CD4-positive, alpha-beta T cell treated with Interferon alpha-2 for 1 hour (primary cell): ENCODE measurements at places on chromosomes 3 and 15.

DNA sequence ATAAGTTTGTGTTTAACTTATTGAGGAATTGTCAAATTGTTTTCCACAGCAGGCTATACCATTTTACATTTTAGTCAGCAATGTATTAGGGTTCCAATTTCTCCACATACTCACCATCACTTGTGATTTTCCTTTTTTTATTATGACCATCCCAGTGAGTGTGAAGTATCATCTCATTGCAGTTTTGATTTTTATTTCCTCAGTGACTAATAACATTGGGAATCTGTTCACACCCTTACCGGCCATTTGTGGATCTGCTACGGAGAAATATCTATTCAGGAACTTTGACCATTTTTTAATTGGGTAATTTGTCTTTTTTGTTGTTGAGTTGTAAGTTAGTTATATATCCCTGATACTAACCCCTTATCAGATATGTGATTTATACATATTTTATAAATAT, 54.8 kb upstream of the LMCD1 start:
- no peak for DNase-seq

DNA sequence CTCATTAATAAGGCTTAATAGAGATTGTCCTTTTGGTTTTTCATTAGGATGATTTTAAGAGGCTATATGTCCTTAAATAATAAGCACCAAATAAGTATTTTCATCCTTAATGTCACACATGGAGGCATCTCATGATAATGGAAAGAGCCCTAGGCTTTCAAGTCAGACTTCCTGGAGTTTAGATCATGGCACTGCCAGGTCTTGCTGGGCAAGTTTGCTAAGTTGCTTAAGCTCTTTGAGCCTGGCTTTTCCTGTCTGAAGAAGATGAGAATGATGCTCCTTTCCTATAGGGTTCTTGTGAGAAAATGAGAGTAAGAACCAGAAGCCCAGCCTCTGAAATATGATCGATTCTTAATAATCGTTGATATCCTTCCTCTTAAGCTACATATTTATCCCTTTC, 23.4 kb upstream of the P2RY12 start:
- no peak for DNase-seq

- no peak for DNase-seq
Observed at GRCh38 chr15:47414207-47414606, 303.1 kb upstream of the SEMA6D start.

DNA sequence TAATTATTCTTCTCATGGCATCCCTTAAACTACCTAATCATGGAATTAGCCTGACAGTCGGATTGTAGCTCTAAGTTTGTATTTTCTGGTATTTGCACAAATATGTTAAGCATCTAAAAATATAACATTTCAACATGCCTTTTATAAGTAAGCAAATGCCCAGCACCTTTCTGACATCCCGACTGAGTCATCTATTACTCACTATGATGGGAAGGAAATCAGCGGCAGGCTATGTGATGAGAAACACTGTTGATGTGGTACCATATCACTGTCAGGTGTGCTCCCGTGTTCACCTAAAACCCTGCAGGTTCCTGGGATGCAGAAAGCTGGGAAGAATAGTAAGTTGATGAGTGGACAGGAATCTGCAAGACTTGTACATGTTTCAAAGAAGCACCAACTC, 367.8 kb upstream of the IL12A start:
- DNase-seq, result no peak

DNA sequence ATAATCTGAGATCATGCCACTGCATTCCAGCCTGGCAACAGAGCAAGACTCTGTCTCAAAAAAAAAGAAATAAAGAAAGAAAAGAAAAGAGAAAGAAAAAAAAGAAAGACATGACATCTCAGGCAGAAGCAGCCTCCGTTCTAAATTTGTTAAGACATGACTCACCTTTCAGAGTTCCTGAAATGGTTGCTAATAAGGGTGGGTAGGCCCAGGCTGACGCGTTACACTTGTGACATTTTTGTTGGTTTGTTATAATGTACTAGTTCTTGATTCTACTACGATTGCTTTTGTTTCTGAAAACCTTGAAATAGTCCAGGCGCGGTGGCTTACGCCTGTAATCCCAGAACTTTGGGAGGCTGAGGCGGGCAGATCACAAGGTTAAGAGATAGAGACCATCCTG, 21.0 kb downstream of the SLC25A20 start:
- DNase-seq, result no peak

- DNase-seq, result no peak
Observed at GRCh38 chr3:95514260-95514659, 1300.1 kb upstream of the EPHA6 start.

DNA sequence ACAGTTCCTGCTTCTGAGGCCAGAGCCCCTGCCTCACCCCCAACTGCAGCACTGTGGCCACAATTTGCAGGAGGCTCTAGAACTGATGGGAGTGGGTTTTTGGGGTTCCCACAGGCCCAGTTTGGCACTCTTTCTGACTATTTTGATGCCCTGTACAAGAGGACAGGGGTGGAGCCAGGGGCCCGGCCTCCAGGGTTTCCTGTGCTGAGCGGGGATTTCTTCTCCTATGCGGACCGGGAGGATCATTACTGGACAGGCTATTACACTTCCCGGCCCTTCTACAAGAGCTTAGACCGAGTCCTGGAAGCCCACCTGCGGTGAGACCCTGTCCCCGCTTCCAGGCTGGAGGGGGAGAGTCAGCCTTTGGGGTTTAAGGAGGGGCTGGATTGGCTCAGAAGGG, 6.9 kb downstream of the MAN2A2 start:
- no peak for DNase-seq

DNA sequence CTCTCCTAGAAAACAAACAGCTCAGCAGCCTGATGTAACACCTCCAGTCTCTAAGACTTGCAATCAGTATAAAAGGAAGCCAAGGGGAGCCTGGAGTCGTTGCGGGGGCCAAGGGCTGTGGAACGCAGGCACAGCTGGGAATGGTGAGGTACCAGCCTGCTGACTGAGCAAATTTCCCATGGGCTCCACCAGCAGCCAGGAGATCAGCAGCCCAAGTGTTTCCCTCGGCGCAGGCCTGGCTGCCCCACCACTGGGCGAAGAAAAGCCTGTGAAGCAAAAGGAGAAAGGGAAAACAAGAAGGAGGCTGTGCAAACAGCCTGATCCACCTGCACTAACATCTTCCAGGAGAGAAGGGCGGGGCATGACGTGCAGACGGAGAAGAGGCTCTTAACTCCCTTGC, 155.3 kb downstream of the SHQ1 start:
- DNase-seq, result no peak

DNA sequence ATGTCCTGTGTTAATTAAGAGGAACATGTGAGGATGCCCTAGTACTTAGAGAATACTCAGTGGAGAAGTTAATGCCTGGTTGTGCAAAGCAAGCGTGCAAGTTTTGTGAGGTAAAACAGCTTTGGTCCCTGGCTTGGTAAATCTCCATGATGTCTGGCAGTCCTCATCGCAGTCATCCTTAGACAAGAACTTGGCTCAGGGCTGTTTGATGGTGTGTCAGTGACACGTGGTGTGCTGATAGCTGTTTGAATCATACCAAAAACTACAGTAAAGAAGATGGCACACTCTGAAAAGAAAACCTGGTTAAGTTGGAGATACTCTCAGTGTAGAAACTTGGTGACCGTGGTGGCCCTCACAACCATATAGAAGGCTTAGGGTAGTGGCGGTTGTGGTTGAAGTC, 361.7 kb downstream of the FEZF2 start:
- DNase-seq, result no peak

DNA sequence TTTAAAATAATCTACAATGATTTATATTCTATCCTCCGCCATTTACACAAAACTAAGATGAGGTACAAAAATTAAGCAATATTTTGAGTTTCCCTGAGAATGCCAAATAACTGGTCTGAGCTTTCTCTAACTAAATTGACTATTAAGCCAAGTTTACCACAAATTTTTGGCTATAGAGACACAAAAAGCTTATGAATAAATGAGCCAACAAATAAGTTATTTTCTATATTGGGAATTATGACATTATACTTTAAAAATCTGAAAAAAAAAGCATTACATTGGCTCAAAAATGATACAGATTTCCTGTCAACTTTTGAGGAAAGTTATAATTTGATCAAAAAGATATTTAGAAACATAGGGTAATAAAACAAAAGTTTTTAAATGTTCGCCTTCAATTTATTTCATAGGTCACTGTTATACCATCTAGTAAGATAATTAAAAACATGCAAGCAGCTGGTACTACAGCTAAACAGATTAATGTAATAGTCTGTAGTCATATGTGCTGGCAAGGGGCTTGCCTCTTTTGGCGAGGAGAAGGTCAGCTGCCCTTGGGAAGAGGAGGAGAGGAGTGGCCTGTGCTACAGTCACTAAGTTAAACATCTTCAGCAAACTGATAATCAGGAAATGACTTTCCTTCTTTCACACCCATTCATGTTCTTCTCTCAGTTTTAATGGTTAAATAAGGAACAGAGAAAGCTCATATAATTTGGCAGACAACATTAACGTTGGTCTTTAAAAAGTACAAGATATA, 318.5 kb downstream of the TBC1D5 start:
- DNase-seq, result no peak

- DNase-seq, result no peak
Observed at GRCh38 chr3:196140224-196140623, 58.3 kb upstream of the TFRC start.

DNA sequence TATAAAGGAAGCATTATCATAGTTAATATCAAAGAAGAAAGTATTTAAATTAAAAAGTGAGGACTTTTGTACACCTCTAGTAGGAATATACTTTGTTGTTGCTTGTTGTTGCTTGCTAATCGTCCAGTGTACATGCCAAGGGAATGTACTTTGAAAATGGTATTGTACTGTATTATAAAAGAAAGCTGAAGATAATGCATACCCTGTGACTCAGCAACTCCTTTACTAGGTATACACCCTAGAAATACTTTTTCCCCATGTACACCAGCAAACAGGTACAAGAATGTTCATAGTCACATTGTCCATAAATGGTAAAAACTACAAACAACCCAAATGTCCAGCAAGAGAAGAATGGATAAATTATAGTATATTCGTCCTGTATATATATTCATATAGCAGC, 12.0 kb downstream of the TTBK2 start:
- DNase-seq, result no peak

GRCh38 chr3:52090933-52091468, 34.6 kb upstream of the DUSP7 start:
- DNase-seq, result no peak

DNA sequence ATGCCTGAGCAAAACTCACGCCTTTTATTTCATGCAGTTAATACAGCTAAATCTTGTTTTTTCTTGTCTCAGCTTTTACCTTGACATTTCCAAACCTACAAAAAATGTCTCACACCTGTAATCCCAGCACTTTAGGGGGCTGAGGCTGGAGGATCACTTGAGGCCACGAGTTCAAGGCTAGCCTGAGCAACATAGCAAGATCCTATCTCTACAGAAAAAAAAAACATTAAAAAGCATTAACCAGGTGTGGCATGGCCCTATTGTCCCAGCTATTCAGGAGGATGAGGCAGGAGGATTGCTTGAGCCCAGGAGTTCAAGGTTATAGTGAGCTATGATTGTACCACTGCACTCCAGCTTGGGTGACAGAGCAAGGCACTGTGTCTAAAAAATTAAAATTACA, 3.9 kb upstream of the TMEM212 start:
- DNase-seq, result no peak

- no peak for DNase-seq
Observed at GRCh38 chr15:38531509-38531908, 33.1 kb downstream of the RASGRP1 start.
